ENCODE measurements at places on chromosomes 3 and 15.

DNA sequence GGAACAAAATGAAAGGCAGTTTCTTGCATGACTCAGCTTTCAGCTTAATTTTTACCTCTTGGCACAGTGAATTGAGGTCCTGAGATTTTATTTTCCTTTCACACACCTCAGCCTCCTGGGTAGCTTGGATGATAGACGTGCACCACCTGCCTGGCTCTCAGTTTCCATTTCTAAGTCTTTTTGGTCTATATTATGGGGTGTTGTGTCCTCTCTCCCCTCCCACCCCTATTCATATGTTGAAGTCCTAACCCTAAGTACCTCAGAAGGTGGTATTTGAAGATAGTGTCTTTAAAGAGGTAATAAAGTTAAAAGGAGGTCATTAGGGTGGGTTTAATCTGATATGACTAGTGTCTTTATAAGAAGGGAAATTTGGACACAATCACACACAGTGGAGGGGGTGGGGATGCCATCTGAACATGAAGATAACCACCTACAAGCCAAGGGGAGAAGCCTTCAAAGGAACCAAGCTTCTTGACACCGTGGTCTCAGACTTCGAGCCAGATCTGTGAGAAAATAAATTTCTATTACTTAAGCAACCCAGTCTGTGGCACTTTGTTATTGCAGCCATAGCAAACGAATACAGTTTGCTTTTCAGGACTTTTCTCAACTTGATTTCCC is 85.2 kb downstream of the STRIT1 start:
- DNase-seq = no peak

- DNase-seq = peak; percentile 86
Observed at GRCh38 chr3:171874251-171874681, 31.1 kb downstream of the TMEM212 start.

GRCh38 chr3:59783468-59783988 is 733.7 kb upstream of the CFAP20DC start:
- no peak for DNase-seq

GRCh38 chr3:42265059-42265991 is 660 bp downstream of the CCK start:
- no peak for DNase-seq

DNA sequence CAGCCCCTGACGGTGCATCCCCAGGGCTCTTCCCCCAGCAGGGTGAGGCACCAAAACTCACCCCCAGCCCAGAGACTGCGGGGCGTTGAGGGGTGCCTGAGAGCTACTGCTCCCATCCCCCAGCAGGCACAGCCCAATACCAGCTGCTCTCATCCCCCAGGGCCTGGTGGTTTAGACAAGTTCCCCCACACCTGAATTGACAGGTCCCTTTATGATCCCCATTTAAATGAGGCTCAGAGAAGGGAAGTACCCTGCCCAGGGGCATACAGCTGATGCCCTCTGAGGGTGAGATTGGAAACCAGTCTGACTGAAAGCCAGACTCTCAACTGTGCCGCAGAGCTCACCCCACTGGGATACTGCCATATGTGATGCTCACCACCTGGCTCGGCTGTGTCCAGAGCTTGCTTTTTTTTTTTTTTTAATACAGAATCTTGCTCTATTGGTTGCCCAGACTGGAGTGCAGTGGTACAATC is 20.1 kb downstream of the DUSP7 start:
- DNase-seq = no peak

Data from SK-N-MC (cell line).